ENCODE measurements at places on chromosomes 7 and 10.

- no peak for DNase-seq
Observed at GRCh38 chr7:106986450-106986977, 58.0 kb upstream of the PRKAR2B start.

DNA sequence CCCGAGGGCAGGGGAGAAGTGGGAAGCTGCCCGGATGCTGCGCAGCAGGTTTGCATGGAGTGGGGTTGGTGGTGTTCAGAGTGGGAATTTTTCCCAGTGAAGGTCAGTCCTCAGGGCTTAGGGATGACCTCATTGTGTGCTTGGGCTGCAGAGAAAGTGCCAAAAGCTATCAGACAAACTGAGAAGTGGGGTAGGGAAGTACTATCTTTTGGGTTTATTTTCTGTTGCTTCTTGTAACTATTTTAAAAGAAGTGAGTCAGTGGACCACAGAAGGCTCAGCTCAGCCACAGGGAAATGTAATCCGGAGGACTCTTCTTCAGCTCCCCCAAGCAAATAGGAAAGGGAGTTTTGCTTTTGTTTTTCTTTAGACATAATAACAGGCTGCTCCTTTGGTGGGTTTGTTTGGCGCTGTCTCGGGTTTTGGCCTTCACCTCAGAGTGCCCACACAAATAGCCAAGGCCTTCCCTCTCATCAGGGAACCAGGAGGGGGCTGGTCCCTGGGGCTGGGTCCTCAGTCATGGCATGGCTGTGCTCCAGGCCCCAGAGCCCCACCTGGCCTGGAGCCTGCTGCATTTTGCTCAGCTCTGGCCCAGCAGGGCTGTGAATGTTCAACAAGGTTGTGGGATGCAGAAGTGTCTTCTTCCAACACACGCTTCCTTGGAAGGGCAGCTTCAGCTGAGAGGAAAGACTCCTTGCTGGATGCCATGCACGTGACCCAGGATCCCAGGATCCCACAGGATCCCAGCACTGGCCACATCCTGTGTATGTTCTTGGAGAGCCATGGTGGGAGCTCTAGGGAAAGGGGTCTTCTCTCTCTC, 5.4 kb upstream of the FAM170B start:
- no peak for DNase-seq

- no peak for DNase-seq
Observed at GRCh38 chr10:23820792-23821191, 381.9 kb downstream of the OTUD1 start.

DNA sequence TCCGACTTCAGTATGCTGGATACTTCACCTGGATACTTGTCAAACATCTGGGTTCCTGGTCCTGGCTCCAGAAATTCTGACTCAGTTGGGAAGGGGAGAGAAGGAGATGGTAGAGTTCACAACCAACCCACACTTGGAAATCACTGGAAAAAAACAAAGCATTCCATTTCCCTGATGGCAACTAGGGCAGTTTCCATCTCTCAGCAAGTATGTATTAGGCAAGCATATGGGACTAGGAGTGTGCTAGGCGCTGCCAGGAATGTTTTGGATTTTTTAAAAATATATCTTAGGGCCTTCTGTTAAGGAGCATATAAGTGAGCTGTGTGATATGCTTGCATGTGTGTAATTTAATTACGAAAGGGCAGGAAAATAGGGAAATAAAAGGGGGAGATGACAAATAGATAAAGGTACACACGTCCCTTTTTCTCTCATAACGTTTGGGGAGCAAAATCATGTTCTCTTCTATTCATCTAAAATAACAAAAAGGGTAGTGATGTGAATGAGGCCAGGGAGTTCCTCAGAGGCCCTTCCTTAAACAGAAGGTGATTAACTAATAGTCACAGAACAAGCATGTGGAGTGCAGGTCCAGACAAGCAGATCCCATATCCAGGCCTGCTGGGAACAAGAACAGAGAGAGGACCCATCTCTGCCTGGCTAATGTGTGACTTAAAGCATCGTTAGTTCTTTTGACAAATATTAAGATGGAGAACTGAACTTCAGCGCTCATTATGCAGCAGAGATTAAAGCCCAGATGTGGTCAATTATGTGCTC, 64.5 kb upstream of the NFE2L3 start:
- peak; percentile 90 for DNase-seq

GRCh38 chr10:124829447-124830115, 28.0 kb downstream of the ABRAXAS2 start:
- no peak for DNase-seq

GRCh38 chr7:95427914-95428516, 6.8 kb downstream of the PON2 start:
- no peak for DNase-seq

GRCh38 chr7:151616443-151617213, 96.9 kb upstream of the RHEB start:
- no peak for DNase-seq

GRCh38 chr10:59876695-59877094, 29.7 kb downstream of the CCDC6 start:
- peak; percentile 33 for DNase-seq

- no peak for DNase-seq
Observed at GRCh38 chr10:16570731-16571130, 49.1 kb upstream of the C1QL3 start.

GRCh38 chr7:85719981-85720953, 533.4 kb upstream of the SEMA3D start:
- peak; percentile 77 for DNase-seq

DNA sequence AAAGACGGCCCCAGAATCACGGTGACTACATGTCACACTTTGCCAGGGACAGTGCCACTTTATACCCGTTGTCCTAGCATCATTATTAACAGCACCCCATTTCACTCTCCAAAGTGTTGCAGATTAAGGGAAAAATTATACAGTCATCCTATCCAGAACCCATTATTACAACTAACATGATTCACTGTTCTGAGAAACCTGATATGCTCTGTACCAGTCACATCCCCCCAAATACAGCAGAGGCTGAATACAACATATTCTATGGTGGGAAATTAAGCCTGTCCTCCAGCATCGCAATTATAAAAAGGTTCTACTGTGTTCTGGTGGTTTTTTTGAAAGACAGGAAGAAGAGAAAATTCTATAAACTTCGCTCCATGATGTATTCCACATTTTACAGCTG, 162.1 kb downstream of the JAZF1 start:
- no peak for DNase-seq

DNA sequence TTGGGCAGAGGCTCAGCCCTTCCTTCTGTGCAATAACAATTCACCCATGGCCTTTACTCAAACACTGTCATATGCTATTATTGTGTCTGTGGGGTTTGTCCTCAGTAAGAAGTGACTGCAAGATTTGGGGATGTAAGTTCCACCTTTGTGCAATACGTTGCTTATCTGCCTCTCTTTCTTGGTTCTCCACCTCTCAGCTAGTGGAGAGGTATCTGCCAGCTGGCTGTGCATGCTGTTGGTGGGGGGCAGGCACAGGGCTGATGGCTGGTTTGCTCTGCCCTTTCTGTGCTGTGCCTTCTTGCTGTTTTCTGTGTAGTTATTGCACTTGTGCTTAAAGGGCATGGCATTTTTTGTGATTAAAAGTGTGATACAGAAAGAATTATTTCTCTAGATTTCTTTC, 36.2 kb downstream of the CNNM1 start:
- no peak for DNase-seq

DNA sequence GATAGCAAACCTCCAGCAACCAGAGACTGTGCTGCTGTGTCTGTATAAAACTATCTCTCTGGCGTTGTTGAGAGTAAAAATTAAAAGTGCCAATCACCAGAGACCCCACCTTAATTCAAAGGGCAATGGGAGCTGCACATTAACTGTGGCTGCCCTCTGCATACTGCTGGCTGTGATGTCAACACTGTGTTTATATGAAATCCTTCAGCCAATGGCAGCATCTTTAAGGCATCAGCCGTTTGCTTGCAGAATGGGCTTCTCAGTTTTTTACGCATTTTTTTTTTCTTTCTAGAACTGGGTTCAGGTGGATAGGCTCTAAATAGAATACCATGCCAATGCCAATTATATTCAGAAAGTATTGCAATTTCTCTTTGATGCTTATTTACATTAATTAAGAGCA, 47.7 kb downstream of the CHN2 start:
- no peak for DNase-seq

GRCh38 chr10:87066865-87067264, 27.8 kb downstream of the GLUD1 start:
- no peak for DNase-seq

GRCh38 chr7:104017001-104017400, 27.5 kb upstream of the RELN start:
- no peak for DNase-seq

DNA sequence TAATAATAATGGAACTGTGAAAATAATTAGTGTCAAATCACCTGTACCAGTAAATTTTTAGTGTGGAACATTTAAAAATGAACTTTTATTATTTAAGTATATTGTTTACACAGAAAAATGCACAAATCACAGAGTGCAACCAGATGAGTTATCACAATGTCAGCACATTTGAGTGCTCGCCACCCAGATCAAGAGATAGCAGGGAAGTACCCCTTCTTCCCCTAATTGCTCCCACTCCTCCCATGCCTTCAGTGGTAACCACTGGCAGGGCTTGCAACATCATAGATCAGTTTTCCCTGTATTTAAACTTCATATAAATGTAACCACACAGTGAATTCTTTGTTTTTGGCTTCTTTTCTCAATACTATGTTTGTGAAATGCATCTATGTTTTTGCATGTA, 7.8 kb upstream of the GPR141 start:
- no peak for DNase-seq

Data from mammary epithelial cell (primary cell).